NCI-H2171 treated with DMSO at 0.1 percent for 48 hours (cell line): ENCODE measurements at places on chromosomes 4 and X.

- DNase-seq: no peak
Measured at GRCh38 chr4:59348949-59349348, 1851.2 kb upstream of the ADGRL3 start.

DNA sequence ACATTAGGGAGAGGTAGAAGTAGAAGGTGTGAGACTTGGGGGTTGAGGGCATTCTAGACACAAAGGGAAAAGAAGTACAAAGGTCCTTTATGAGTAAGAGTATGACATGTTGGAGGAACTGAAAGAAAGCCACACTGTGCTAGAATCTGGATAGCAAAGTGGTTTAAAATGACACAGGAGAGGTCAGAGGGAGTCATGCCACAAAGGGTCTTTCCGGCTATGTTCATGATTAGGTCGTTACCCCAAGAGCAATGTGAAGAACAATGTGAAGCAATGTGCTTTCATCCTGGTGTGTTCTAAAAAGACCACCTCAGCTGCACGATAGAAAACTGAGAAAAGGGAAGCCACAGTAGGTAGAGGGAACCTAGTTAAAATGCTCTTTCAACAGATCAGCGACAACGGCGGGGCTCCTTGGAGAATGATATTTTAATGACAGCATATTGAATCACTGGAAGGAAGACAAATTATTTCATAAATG lies 29.2 kb downstream of the SMIM14 start:
- DNase-seq: no peak

GRCh38 chr4:40520533-40520932 lies 109.1 kb downstream of the RBM47 start:
- no peak for DNase-seq

DNA sequence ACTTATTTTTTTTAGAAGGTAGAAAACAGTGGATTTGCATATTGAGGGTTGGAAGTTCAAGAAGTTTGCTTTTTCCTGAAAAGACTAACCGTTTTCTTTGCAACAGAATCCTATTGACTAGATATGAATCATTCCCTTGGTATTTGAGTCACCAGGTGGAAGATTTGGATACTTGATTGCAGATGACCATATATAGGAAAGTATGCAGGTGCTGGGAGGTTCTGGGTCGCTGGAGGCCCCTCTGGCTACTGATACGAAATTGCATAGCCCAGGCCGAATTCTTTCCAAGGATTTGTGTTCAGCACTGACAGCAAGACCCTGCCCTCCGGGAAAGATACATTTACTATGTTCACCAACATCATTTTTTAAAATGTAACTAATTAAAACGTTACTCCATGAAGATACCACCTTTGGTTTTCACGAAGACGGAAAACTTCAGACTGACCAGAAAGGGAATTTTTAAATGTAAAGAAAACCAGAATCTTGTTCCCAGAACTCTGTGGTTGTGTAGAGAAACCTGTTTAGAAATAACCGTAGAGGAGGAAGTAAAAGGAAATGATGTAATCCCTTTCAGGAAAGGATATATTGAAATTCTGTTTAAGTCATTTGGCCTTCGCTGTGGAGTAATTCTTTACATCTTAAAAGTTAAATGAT lies 946 bp downstream of the ANXA3 start:
- DNase-seq: peak; percentile 29

- no peak for DNase-seq
Measured at GRCh38 chrX:29155286-29155685, 568.0 kb downstream of the IL1RAPL1 start.

DNA sequence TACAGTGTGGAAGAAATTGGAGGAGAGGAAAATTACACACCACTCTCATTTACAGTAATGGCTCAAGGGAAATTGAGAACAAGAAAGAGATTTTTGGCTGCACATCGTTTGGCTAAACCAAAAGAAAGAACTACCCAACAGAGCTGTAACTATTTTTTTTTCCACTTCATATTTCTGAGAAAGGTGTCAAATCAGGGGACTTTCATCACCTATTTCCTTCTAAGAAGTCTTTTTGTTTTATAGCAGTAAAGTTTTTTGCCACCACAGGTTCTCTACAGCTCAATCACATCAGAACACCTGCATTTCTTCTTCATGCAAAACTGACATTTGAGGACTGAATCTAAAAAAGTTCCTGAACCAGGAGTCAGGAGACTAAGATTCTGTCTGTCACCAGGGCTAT lies 57.5 kb upstream of the TNIP3 start:
- DNase-seq: no peak

- DNase-seq: no peak
Measured at GRCh38 chr4:119794681-119795080, 166.1 kb upstream of the PDE5A start.

- no peak for DNase-seq
Measured at GRCh38 chrX:776061-776460, 145.5 kb downstream of the SHOX start.

DNA sequence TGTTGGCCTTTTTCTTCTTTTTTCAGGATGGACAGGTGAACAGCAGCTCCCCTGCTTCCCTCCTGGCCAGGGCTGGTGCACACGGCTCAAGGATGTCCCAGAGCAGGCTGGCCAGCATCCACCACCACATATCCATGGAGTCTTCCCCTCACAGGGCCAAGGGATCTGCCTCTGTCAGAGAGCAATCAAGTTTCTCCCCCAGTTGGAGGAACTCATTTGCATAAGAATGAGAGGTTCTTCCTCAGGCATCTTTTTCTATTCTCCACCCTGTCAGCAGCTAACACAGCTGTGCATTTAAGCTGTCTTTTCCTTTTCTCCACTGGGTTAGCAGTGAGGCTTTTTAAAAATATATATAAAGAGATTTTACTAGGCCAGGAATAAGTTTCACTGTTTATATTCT lies 143.8 kb downstream of the ANAPC10 start:
- no peak for DNase-seq

GRCh38 chr4:80731436-80731835 lies 299.1 kb upstream of the BMP3 start:
- DNase-seq: peak; percentile 40

- no peak for DNase-seq
Measured at GRCh38 chrX:34503119-34503518, 154.0 kb downstream of the TMEM47 start.

- no peak for DNase-seq
Measured at GRCh38 chr4:145176641-145177432, 3.6 kb downstream of the OTUD4 start.

DNA sequence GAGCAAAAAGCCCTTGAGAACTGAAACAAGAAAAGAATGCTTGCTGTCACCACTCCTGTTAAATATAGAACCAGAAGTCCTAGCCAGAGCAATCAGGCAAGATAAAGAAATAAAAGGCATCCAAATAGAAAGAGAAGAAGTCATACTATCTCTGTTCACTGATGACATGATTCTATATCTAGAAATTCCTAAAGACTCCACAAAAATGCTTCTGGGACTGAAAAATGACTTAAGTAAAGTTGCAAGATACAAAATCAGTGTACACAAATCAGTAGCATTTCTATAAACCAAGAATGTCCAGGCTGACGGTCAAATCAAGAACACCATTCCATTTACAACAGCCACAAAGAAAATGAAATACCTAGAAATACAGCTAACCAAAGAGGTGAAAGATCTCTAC lies 552.7 kb upstream of the SLIT2 start:
- DNase-seq: no peak

- no peak for DNase-seq
Measured at GRCh38 chr4:15402974-15403373, 24.9 kb upstream of the C1QTNF7 start.

GRCh38 chr4:40649321-40649720 lies 19.7 kb upstream of the RBM47 start:
- no peak for DNase-seq

DNA sequence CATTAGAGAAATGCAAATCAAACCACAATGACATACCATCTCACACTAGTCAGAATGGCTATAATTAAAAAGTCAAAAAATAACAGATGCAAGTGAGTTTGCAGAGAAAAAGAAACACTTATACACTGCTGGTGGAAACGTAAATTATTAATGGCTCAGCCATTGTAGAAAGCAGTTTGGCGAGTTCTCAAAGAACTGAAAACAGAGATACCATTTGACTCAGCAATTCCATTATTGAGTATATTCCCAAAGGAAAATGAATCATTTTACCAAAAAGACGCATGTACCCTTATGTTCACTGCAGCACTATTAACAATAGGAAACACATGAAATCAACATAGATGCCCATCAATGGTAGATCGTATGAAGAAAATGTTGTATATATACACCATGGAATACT lies 75.0 kb downstream of the NAA11 start:
- no peak for DNase-seq

DNA sequence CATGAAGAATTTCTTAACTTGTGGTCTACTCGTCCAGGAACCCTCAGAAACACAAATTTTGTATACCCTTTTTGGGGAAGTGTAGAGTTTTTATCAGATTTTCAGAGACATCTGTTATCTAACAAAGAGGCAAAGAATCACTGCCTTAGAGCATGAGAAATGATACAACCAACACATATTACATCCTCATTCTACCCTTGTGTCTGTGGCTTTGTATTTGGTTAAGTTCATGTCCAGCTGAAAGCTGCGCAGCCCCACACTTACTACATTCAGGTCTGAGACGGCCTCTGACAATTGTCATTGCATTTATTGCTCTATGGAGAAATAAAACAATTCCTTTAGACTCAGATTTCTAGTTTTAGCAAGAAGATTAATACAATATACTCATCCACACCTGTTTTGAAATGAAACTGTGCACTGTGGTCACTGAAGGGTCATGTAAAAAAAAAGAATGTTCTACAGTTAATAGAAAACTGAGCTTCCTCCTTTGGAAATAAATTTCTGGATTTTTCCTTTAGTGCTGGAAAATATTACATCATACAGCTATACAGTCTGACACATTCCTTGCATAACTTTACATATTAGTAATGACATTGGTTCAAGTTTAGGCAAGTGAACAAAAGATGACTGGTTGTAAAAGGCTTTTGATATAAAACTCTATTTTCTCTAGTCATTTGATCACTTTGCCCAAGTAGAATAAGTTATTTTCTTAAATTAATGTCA lies 39.8 kb downstream of the GLRB start:
- no peak for DNase-seq

DNA sequence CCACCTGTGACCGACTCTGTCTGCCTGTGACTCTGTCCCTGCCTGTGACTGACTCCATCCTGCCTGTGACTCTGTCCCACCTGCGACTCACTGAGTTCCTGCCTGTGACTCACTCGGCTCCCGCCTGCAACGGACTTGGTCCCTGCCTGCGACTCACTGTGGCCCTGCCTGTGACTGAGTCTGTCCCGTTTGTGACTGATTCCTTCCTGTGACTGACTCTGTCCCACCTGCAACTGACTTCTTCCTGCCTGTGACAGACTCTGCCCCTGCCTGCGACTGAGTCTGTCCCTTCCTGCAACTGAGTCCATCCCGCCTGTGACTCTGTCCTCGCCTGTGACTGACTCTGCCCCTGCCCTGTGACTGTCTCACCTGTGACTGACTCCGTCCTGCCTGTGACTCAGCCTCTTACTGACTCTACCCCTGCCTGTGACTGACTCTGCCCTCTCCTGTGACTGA lies 9.6 kb upstream of the UVSSA start:
- no peak for DNase-seq

GRCh38 chr4:150131581-150132228 lies 53.5 kb downstream of the DCLK2 start:
- DNase-seq: no peak

GRCh38 chr4:81919810-81920209 lies 448.1 kb upstream of the RASGEF1B start:
- no peak for DNase-seq

DNA sequence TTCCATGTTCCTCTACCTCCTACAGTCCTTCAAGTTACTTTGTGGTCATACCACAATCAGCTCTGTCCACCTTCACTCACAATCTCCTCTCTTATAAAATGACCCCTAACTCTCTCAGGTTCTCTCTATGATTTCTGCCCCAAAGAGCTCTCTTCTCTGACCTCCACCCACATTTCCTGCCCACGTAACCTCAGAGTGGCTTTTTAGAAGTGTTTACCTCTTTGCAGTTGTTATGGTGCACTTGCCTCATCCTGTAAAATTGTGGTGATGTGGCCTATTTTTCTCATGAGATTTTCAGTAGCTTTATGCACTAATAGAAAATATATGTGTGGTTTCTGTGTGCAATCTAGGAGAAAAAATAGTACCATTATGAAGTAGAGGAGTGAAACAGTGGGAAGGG lies 215.8 kb downstream of the PACRGL start:
- no peak for DNase-seq

- no peak for DNase-seq
Measured at GRCh38 chr4:108954880-108955279, 192.0 kb upstream of the ETNPPL start.

DNA sequence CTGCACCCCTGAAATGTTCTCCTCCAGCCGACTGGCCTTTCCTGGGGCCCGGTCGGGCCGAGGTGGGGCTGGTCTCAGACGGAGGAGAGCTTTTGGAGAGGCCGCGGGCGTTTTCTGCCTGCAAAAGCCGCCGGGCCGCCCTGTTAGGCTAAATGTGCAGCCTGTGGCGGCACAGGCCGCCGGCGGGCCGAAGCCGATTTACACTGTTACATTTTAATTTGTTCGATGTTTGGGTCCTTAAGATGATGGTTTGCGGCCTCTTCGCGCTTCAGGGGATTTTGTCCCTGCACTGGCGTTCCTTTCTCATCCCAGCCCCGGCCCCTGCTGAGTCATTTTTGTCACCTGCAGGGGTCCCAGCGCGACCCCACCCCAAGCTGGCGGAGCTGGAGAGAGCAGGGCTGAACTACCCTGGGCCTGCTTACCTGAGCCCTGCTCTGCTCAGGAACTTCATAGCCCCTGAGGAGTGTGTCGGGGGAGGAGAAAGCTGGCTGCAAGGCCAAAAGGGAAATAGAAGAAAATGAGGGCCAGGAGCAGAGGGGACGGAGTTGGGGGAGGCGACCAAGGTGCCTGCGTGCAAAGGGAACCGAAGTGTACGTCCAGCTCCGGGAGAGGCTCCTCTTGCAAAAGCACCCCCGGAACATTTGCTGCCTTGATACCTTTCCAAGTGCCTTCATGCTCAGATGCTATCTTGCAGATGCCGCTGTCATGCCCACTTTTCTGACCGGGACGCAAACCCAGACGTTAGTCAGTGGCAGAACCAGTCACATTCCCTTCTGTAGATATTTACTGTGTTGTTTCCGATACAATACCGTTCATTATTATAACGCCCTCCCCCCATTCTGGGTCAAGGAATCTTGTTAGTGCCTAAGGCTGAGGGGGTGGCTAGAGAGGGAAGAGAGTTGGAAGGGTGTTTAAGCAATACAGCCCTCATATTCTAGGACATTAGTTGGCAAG lies 977 bp upstream of the RBBP7 start:
- DNase-seq: peak; percentile 52

- DNase-seq: no peak
Measured at GRCh38 chr4:55499495-55499894, 47.2 kb downstream of the CLOCK start.

DNA sequence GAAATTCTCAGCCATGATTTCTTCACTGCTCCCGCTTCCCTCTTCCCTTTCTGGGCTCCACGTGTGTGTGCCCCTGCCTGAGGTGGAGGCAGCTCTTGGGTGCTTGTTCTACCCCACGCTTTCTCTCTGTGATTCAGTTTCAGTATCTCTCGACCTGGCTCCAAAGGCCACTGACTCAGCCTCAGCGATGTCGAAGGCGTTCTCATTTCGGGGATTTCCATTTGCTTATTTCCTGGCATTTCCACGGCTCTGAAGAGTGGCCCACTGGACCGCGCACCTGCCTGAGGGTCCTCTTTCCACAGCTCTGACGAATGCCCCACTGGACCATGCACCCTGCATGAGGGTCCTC lies 52.4 kb downstream of the GAK start:
- no peak for DNase-seq

GRCh38 chrX:54921427-54922021 lies 900 bp downstream of the TRO start:
- peak; percentile 65 for DNase-seq
